ENCODE measurements at places on chromosomes 7 and 10.
A peak's percentile ranks its signal among the peaks of the same experiment; 100 is the strongest.

- no peak for DNase-seq
These were observed 72.6 kb downstream of the PARP12 start for GRCh38 chr7:139990142-139990535.

- no peak for DNase-seq
These were observed 634.7 kb upstream of the AUTS2 start for GRCh38 chr7:68963552-68963951.

DNA sequence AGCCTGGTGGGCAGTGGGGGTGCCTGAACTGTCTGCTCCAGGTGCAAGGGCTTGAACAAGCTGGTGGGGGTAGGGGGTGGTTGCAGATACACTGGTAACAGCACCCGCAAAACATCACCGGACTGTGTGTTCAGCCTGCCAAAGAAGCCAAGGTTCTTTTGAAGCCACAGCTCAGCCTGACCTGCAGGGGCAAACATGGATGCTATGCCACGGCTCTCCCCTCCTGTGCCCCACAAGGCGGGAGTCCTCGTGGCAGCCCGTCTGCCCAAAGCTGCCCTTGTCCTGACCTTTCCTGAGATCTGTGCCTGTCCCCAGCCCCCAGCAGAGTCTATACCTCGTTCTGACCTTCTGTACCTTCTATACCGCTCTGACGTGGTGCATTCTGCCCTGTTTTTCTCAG lies 285.7 kb downstream of the GLRX3 start:
- no peak for DNase-seq

GRCh38 chr10:111445667-111446066 lies 368.8 kb downstream of the ADRA2A start:
- DNase-seq = no peak

GRCh38 chr7:143003393-143004051 lies 23.4 kb downstream of the OR9A2 start:
- DNase-seq = no peak

DNA sequence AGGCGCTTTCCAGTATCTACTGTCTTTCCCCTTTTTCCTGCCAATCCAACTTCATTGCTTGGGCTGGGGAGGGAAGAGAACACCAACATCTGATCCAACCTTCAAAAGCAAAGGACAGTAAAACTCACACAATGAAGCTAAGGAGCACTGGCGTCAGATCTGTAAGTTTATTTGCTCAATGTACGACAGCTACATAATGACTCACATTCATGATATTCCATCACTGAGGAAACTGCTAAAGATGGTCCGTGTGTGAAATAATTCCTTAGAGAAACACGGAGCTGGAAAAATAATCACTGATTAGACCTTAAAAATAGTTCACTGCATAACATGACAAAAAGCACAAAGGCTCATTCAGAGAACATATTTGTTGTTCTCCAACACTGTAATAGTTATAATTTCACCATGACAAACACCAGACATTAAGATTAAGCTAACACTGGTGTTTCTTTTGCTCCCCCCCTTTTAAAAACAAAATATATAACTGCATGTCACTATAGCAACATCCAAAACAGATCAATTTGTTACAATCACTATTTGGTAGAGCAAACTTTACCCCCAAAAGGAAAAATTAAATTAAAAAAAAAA lies 24.3 kb downstream of the HSPB1 start:
- DNase-seq = no peak

DNA sequence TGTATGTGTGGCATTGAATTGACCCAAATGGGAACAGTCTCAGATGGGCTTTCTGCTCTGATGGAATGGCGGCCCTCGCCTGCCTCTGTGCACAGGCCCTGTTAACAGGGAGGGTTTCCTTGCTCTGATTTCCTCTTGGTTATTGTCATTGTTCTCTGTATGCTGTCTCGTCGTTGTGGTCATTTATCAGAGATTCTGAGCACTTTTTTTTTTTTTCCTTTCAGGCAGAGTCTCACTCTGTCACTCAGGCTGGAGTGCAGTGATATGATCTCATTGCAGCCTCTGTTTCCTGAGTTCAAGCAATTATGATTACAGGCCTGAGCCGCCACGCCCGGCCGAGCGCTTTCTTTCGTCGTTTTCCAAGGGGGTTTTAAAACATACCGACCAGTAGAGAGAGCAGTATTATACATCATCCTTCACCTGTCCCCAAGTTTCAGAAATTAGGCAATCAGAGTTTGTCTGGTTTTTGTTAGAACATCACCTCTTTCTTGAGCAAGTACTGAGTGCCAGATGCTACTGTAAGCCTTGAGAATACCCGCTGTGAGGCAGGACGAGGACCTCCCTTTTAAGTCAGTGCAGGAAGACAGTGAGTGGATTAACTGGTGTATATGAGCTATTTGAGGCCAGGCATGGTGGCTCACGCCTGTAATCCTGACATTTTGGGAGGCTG lies 6.5 kb downstream of the CHST12 start:
- no peak for DNase-seq

- no peak for DNase-seq
These were observed 404.5 kb downstream of the PAXIP1 start for GRCh38 chr7:154598396-154598795.

GRCh38 chr10:57513637-57514036 lies 754.1 kb downstream of the IPMK start:
- DNase-seq = no peak

DNA sequence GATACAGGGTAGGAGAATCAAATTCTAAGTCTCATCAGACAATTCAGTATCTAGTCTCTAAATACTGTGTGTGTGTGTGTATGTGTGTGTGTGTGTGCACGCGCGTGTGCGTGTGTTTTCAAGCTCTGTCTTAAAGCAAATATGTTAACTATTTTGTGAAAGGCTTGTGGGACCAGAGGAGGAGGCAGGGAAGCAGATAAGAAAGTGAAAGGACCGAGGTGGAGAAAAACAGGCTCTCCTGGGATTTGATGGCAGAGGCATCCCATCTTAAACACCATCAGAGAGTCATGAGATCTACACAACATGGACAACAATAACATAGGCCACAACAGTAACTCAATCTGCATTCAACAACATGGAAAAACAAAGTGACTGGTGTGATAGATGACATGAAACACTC lies 67.1 kb downstream of the PIP4K2A start:
- no peak for DNase-seq

GRCh38 chr10:97065128-97065527 lies 120.6 kb downstream of the SLIT1 start:
- DNase-seq = peak; percentile 82

- no peak for DNase-seq
These were observed 3.3 kb upstream of the STN1 start for GRCh38 chr10:103921248-103921647.

DNA sequence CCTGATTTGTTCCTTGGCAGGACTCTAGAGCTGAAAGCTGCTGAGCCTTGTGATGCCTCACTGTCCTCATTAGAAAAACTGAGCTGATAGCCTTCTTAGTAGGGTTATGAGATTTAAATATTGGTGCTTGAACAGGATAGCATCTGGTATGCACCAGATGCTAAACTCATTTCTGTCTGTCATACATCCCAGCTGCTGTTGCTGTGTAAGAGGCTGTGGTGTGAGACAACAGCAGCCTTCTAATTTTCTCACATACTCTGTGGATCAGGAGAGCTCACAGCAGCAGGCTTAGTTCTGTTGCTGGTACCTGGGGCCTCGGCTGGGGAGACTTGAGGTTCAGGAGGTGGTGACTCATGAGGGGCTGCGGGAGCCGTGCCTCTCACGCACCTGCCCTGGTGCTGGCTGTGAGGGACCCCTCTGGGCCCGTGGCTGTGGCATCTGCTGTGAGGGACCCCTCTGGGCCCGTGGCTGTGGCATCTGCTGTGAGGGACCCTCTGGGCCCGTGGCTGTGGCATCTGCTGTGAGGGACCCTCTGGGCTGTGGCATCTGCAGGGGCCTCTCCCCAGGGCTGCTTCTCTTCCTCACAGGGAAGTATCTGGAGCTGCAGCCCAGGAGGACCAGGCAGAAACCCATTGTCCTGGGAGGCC lies 12.5 kb downstream of the DYNC2I1 start:
- DNase-seq = no peak

GRCh38 chr10:59245686-59246085 lies 69.2 kb downstream of the PHYHIPL start:
- DNase-seq = no peak

DNA sequence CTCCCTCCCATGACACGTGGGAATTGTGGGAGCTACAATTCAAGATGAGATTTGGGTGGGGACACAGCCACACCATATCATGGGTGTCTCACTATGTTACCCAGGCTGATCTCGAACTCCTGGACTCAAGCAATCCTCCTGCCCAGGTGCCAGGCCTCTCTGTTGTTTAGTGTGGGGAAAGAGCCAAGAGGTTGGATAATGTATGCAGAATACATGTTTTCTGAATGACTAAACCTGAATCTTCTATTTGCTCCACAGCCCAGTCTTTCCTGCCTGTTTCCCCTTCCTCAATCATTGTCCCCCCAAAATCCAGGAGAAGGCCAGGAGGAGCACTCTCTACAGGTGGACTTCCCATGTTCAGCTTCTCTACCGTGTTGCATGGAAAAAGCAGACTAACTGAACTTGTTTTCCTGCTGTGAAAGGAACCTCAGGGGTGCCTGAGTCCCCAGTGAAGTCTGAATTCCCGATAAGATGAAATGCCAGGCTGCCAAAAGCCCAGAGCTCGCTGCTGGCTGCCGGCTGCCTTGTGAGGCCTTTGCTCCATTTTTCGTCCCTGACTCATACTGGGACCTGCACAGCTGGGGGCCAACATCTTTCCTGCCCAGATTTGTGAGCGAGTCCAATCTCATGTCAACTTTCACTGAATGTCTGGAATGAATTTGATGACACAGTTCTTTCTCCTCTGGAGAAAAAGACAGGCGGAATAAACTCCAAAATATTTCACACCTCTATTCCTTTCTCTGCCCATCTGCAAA lies 588.0 kb downstream of the CALN1 start:
- DNase-seq = no peak

DNA sequence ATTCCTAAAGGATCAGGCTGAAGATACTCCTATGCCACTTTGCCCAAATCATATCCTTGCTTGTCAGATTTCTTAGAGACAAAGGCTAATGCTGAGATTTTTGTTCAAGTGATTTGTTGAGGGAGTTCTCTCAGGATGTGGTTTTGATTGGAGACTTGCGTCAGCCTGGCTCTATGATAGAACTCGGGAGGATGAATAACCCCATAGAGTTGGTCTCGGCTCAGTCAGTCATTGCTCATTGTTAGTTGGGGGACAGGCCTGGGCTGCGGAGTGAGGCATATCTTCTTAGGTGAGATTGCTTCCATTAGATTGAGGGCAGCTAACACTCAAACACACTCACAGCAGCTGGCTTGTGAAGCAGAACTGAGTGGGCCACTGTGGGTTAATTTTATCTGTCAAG lies 203.4 kb downstream of the KIF20B start:
- DNase-seq = no peak

GRCh38 chr7:35828817-35829216 lies 28.0 kb downstream of the SEPTIN7 start:
- no peak for DNase-seq

- DNase-seq = no peak
These were observed 153.1 kb downstream of the SLIT1 start for GRCh38 chr10:97032624-97033023.

DNA sequence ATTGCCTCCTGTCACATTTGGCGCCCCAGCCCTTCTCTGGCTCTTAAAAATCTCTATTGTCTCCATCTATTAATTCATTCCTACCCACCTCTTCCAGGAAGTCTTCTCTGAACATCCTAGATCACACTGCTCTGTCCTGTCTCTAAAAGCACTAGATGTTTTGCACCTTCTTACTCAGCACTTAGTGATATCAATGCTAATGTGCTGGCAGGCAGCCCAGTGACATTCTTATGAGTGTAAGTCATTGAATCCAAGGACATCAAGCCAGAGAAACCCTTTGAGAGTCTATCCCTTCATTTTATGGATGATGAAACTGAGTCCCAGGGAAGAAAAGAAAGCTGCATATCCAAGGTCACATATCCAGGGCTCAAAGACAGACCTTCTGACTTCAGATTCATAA lies 48.3 kb upstream of the PAX2 start:
- no peak for DNase-seq

DNA sequence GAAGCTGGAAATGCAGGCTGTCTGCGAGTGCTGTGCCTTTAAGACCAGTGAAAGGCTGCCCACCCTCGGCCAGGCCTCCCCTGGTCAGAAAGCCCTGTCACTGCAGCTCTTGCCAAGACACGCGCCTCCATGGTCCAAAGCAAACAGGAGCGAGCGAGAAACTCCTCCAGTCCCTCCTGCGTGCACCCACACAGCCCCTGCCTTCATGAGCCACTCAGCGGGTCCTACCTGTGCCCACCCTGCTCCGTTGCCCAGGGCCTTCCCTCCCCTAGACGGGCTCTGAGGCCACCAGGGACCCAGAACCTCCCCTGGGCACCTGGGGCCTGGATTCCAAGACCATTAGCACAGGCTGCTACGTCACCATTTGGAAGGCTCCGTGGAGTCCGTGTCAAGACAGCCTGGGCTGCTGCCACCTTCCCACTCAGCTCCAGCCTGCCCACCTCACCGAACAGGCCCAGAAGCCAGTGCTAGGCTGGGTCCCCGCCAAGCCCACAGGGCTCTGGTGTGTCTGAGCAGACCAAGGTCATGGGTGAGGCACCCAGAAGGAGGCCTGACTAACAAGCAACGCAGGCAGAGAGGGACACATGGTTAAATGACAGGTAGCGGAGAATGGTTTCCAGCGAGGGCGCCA lies 144.5 kb downstream of the NEURL1 start:
- no peak for DNase-seq

DNA sequence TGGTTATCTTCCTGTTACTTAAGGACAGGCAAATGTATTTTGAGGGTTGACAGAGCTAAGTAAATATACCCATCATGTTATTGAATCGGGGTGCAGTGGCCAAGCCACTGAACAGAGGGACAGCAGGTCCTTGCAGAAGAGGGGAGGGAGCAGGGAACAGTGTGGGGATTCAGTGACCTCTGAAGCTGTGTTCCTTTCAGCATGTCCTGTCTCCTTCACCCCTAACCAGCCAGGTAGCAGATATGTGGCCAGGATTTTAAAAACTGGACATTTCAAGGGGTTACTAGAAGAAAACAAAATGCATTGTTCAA lies 12.7 kb downstream of the ANK3 start:
- DNase-seq = no peak

- DNase-seq = no peak
These were observed 225.8 kb upstream of the TCERG1L start for GRCh38 chr10:131537281-131537680.

DNA sequence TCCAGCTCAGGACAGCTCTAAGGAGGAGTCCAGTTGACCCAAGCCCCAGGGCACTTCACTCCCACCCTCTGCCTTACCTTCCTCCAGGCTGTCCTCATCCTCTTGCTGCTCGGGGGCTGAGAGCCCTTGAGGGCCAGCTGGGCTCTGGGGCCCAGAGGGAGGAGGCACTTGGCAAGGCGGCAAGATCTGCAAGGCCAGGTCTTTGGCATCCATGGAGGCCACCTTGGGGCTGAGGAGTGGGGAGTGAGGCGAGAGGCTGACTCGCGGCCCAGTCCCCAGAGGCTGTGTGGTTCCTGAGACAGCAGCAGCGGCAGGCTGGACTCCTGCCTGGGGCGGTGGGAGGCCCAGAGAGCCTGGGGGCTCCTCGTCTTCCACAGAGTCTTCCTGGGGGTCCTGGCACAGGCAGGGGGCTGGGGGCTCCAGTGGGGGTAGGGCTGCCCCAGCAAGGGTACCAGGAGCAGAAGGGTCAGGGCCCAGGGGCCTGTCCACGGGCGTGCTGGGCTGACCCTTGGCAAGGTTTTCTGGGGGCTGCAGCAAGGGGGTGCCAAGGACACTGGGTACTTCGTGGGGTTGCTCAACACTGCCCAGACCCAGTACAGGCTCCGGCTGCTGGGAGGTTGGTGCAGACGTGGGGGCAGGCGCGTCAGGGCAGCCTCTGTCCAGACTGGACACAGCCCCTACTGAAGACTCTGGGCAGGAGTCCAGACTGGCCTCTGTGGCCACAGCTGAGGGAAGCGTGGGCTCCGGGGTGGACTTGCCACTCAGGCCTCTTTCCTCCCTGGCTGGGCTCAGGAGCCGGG lies 6.5 kb downstream of the NACAD start:
- DNase-seq = no peak

GRCh38 chr7:101299511-101300464 lies 21.8 kb downstream of the IFT22 start:
- DNase-seq = no peak

All from 8988T (cell line).